ENCODE measurements at places on chromosomes 6 and 20.

GRCh38 chr6:122578961-122579360, 31.2 kb upstream of the PKIB start:
- no peak for DNase-seq

- no peak for DNase-seq
Observed at GRCh38 chr6:137843211-137843610, 23.8 kb upstream of the TNFAIP3 start.

GRCh38 chr6:77143659-77144447, 319.4 kb downstream of the HTR1B start:
- DNase-seq: no peak

DNA sequence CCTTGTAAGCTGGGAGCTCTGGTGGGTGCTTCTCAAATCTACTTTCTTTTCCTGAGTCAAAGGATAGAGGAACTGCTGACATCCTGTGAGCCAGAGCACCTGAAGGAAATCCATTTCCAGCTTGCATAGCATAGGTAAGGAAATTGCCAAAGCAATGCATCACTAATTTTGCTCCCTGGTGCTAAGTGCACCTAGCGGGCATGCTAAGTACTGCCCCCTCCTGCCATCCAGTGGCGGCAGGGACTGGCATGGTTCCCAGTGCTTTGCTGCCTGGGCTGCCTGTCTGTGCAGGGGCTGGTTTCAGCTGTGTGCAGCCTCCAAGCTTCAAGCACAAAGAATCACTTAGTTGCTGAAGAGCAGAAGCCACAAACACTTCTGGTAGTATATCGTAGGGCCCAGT, 63.9 kb downstream of the FARS2 start:
- no peak for DNase-seq

DNA sequence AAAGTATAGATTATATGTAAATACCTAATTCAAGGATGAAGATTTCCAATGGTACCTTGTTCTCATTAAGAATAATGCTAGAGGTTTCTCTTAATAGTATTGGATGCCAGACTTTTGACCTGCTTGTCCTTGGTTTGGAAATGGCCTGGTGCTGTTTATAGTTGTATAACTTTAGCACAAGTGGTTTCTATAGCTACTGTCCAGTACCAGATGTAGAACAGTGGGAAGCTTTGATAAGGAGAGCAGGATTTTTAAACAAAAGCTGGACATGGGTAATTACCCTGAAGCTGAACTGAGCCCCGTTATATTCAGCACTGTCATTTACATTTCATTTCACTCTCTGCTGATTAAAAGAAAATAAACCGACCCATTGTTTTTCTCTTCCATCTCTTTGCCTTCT, 43.7 kb downstream of the TRMT11 start:
- no peak for DNase-seq

DNA sequence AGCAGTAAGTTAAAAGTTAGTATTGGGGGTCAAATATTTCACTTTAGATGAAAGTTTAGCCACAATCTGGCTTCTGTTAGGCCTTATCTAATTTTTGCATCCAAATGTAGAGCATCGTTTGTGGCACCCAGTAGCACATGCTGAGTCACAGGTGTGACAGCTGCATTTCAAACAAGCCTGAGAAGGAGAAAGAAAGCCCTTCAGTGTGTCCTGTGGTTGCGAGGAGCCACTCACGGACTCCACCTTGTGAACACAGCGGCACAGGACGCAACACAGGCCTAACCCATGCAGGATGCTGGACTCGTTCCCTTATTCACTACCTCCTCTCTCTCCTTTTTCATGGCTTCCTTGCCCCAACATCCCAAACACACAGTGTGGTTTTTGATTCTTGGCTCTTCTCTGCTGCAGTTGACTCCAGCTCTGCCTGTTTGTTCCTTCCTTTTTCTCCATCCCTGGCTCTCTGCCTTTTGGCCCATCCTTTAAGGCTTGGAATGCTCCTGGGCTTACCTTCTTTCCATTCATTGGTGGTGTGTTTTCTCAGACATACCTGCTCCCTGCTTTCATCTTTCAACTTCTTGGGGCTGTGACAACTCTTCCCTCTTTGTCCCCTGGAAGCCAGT, 124.2 kb downstream of the SLC16A10 start:
- no peak for DNase-seq

- DNase-seq: no peak
Observed at GRCh38 chr6:152129691-152130151, 322.2 kb downstream of the ESR1 start.

- DNase-seq: no peak
Observed at GRCh38 chr6:79307321-79308036, 73.0 kb upstream of the HMGN3 start.

DNA sequence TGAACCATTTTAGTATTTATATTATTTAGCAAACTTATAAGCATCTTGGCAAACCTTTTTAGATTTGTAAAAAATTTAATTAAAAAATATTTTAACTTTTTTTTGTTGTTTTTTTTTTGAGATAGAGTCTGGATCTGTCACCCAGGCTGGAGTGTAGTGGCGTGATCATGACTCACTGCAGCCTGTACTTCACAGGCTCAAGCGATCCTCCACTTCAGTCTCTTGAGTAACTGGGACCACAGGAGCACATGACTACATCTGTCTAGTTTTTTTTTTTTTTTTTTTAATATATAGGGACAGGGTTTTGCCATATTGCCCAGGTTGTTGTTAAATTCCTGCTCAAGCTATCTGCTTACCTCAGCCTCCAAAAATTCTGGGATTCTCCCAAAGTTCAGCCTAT, 161.1 kb downstream of the EYS start:
- no peak for DNase-seq

DNA sequence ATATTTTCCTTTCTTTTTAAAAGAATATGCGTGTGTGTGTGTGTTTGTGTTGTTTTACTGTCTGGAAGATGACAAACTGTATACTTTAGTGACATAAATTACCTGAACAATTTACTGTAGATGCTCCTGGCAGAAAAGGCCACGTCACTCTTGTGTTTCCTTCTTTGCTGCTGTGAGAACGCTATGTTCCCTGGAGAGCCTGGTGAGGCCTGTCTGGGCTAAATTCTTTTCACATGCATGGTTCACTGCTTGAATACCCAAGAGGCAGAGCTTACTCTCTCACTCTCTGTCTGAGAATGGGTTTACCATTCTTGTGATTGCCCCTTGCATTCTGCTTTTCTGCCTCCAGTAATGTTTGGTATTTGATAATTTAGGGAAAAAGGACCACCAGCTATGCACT, 64.3 kb downstream of the EDN1 start:
- DNase-seq: no peak

- DNase-seq: no peak
Observed at GRCh38 chr6:113526995-113527394, 330.1 kb upstream of the MARCKS start.

- peak; percentile 60 for DNase-seq
Observed at GRCh38 chr20:64083378-64083803, 807 bp downstream of the LKAAEAR1 start.

DNA sequence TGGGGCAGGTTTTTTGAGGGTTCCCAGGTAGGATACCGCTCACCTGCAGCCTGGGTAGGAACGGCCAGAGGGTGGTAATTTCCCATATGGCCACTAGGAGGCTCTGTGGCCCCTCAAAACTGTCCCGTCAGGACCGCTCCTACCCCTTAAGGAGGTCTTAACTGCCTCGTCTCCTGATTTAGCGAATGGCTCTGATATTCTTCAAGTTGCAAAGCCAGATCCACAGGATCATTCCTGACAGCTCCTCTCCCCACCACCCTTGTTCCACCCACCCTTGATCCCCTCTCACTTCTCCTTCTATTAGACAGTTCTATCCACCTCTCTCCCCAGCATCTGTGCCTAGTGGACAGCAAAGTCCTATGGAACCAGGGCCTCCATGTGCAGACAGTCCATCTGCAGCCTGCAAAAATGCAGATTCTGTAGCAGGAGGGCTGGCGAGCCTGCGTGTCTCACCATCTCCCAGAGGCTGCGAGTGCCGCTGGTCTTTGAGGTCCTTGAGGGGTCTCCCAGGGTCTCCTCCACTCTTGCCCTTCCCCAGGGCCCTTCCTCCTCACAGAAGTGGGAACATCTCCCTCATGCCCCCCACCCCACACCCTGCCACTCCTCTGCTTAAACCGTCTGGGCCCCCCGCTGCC, 34.3 kb upstream of the ZBP1 start:
- peak; percentile 37 for DNase-seq

DNA sequence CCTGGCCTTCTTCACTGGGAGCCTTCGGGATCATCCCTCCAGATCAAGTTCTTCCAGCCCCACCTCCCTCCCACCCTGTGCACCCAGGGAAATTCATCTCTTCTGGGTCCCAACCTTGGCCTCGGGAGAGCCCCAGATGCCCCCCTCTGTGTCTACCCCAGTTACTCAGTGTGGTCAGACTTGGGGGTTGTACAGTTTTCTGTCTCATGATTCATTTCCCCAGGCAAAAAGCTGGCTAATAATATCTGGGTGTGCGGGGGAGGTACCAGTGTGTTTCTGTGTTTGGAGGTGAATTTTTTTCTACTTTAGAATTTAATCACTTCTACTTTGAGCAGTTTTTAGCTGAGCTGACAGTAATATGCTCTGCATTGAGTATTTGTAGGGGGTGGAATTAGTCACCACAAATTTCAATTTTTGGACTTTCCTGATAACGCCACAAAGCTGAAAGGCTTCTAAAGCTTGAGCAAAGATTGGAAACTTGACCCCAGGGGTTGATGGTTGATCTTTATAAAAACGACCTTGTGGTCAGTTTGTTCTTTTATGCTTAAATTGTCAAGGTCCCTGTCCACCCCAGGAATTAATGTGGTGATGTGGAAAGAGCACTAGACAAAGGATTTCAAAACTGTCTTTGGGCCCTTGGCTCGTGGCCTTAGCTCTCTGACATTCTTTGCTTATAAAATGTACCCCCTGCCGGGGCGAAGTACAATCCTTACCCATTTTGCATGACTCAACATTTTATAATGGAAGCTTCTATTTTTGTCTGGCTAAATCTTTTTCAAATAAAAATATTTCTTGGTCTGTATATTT, 284.7 kb upstream of the TAB2 start:
- no peak for DNase-seq

DNA sequence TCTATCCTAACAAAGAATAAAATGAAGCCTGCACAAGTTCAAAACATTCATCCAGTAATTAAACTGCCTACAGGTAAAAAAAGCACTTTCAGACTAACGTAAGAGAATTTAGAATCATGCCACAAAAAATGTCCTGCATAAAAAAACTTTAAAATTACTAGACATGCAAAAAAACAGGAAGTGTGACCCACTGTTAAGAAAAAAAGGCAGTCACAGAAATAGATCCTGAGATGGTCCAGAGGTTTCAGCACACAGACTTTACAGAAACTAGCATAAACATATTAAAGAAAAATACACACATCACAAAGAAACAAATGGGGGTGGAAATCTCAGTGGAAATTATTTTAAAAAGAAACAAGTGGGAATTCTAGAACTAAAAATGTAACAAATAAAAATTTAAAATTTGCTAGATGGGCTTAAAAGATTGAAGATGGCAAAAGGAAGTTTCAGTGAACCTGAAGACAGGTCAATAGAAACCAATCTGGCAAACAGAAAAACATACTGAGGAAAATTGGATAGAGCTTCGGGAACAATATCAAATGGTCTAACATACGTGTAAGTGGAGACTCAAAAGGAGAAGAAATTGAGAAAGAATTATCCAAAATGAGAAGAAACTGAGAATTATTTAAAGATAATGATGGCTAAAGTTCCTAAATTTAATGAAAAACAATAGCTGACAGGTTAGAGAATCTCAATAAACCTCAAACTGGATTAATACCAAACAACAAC, 3.4 kb upstream of the ZNF133 start:
- no peak for DNase-seq

DNA sequence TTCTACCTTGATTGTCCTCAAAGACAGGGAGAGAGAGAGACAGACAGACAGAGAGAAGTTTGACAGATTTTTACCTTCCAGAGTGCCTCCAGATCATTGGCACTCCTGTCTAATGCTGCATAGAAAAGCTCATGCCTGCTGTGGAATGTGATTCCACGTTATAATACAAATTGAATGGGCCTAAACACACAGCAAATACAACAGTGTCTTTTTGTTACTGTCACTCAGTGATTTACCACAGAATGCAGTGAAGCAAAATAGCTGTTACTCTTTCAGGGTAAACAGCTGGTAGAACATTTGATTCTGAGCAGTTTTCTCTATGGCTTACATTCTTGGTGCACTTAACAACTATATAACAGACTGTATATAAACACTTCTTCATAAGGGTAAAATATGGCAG, 558.7 kb downstream of the LMBRD1 start:
- DNase-seq: peak; percentile 7

GRCh38 chr20:31573555-31574321, 31.4 kb upstream of the ID1 start:
- DNase-seq: no peak

GRCh38 chr6:161162722-161163121, 111.1 kb downstream of the AGPAT4 start:
- no peak for DNase-seq

- no peak for DNase-seq
Observed at GRCh38 chr20:60339738-60340137, 381.5 kb downstream of the CDH26 start.

GRCh38 chr20:9360431-9360830, 154.0 kb upstream of the LAMP5 start:
- no peak for DNase-seq

- DNase-seq: no peak
Observed at GRCh38 chr20:6502999-6503398, 264.5 kb upstream of the BMP2 start.

GRCh38 chr6:147173140-147173539, 31.1 kb upstream of the STXBP5 start:
- no peak for DNase-seq

DNA sequence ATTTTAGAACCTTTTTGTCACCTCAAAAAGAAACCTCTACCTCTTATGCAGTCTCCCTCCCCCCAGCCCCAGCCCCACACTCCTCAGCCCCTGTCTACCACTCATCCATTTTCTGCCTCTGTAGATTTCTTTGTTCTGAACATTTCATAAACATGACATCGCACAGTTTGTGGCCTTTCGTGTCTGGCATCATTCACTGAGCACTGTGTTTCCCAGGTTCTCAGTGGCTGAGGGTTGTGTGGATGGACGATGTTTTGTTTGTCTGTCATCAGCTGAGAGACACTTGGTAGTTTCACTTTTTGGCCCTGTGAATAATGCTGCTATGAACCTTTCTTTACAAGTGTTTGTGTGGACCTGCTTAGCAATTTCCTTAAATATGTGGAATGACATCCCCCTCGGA, 64.5 kb downstream of the FAM120B start:
- no peak for DNase-seq

DNA sequence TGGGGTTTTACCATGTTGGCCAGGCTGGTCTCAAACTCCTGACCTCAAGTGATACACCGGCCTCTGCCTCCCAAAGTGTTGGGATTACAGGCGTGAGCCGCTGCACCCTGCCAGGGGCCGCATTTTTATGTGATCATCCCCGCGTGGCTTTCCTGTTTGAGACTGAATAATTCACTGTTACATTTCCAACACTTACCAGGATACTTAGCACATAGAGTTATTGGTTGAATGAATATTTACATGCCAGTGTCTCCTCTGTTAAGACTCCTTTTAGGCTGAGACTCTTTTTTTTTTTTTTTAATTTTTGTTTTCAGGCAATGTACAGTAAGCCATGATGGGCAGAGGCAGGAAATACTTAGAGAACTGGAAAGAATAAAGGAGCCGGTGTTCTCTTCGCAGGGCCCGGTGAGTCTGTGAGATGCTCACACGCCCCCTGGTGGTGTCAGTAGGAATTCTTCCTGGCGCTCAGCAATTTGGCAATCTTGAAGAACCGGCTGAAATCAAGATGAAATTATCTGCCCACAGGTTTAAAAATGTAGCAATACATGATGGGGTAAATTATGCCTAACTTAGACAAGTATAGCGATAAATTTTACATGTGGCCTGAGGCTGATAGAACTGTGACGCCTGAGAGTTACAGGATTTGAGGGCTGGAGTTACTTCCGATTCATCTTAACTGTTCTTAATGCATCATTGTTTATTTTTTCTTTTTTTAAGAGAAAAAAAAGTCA, 7.6 kb upstream of the RNF114 start:
- DNase-seq: peak; percentile 67
